ENCODE measurements at places on chromosomes 7 and 10.

DNA sequence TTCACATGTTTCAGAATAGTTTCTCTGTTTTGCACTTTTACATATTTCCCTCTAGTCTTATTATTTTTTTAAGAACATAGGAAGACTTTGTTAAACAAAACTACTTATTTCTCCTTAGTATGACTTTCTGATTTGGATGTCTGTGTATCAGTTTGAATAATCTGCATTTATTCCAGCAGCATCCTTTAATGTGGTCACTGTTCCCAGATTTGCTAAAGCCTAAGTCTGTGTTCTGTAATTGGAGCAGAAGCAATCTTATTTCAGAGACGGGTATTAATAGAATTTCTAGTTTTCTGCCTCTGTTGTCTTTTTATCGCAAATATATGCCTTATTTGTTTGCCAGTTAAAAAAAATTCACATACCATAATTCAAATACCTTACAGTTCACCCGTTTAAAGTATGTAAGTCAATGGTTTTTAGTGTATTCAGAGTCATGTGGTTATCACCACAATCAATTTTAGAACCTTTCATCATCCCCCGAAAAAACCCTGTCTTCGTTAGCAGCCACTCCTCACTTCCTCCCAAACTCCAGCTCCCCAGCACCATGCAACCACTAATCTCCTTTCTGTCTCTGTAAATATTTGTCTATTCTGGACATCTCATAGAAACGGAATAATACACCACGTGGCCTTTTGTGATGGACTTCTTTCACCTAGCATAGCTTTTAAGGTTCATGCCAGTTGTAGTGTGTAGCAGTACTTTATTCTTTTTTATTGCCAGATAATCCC lies 58.7 kb downstream of the INPP5F start:
- DNase-seq = no peak

DNA sequence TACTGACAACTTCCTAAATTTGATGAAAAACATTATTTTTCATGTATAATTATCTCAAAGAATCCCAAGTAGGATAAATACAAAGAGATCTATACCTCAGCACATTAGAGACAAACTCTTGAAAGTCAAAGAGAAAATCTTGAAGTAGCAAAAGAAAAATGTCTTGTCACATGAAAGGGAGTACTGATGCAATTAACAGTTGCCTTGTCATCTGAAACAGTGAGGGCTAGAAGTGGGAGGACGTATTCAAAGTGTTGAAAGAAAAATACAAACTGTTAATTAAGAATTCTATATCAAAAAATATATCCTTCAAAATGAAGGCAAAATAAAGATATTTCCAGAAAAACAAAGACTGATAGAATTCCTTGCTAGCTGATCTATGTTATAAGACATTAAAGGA lies 35.5 kb upstream of the ARHGAP22 start:
- DNase-seq = no peak

DNA sequence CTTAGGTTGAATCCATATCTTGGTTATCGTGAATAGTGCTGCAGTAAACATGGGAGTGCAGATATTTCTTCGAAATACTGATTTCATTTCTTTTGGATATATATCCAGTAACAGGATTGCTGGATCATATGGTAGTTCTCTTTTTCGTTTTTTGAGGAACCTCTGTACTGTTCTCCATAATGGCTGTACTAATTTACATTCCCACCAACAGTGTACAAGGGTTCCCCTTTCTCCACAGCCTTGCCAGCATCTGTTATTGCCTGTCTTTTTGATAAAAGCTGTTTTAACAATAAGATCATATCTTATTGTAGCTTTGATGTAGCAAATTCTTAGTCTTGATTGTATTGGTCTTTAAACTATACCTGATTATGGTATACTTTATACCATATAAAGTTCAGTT lies 45.3 kb downstream of the ZNRF2 start:
- DNase-seq = no peak

DNA sequence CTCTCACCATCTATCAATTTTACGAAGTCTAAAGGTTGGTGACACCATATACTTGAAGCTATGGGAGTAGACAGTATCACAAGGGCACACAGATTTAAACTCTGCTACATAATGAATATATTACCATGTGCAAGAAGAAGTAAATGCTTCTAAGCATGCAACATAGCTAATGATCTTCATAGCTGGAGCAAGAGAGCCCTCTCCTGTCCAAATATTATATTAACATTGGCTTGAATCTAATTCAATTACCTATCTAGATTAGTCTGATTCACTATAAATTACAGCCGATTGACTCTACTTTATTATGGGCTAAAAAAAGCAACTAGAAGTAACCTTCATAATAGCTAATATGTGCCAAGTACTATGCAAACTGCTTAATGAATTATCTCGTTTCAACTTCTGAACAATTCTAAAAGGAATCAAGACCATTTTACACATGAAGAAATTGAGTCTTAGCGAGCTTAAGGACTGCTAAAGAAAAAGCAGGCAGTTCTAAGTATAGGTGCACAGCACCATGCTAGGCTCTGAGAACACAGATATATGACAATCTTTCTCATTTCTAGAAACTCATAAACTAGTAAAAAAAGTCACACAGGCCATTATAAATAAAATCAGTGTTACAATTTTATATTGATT lies 21.9 kb downstream of the FRA10AC1 start:
- no peak for DNase-seq

DNA sequence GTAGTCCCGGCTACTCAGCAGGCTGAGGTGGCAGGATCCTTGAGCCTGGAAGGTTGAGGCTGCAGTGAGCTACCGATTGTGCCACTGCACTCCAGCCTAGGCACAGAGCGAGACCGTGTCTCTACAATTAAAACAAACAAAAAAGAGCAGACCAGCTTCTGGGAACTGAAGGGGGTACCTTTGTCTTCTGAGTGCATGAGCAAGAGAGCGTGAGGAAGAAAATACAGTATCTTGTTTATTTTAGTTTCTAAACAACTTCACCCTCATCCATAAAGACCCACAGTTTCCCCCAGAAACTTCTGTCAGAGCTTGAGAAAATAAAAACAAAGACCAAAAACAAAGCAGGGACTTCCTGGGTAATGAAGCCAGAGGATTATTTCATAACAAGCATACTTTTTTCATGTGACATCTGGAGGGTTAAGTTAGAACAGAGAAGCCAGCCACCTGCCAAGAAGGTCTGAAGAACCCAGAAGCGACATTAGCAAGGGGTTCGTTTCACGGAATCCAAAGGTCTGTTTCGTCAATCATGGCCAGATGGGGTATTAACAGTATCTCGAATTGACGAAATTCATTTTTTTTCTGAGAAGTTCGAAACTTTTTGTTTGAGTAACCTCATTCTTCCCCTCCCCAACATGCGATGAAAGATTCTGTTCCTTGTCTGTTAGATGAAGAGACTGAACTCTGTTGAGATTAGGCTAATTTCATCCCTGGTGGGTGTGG lies 10.2 kb upstream of the IL2RA start:
- no peak for DNase-seq

GRCh38 chr7:12898620-12899019 lies 211.2 kb downstream of the ARL4A start:
- no peak for DNase-seq

GRCh38 chr7:85343484-85343883 lies 156.6 kb upstream of the SEMA3D start:
- no peak for DNase-seq

DNA sequence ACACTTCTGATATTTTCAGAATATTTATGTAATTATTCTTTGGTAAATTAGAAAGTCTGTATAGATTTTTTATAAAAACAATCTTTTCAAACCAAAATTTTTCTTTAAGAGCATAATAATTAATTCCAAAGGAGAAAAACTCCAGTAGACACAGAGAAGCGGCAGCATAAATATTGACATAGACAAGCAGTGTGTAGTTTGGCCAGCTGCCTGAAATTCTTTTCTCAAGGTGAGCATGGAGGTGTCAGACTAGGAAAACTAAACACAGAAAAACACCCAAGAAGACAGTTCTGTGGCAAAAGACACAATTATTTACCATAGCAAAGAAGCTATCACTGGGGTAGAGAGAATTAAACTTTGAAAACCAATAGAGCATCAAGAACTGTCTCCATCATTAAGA lies 82.4 kb downstream of the KLF6 start:
- no peak for DNase-seq

- DNase-seq = no peak
These were observed 55.7 kb upstream of the CREB5 start for GRCh38 chr7:28356619-28357018.

DNA sequence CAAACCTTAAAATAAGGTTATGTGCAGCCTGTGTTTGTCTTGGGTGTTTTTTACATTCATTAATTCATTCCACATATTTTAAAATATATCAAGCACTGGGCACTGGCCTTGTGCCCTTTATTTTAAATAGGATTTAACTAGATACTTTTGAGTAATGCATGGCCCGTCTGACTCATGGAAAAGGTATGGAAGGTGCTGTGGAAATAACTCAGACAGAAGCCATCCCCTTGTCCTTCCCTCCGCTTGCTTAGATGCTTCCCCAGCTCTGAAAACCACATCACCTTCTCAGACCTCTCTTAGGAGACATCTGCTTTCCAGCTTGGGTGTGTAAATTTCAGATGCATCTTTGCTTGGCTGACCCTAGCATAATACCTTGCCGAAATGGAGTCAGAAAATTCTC lies 30.5 kb downstream of the SLC18A2 start:
- no peak for DNase-seq
